WERI-Rb-1 (cell line): ENCODE measurements at places on chromosomes 3 and 15.
A peak's percentile ranks its signal among the peaks of the same experiment; 100 is the strongest.

GRCh38 chr3:71355862-71356261, 227.7 kb downstream of the FOXP1 start:
- no peak for DNase-seq

GRCh38 chr3:103495186-103495585, 1060.4 kb downstream of the ZPLD1 start:
- DNase-seq = no peak

DNA sequence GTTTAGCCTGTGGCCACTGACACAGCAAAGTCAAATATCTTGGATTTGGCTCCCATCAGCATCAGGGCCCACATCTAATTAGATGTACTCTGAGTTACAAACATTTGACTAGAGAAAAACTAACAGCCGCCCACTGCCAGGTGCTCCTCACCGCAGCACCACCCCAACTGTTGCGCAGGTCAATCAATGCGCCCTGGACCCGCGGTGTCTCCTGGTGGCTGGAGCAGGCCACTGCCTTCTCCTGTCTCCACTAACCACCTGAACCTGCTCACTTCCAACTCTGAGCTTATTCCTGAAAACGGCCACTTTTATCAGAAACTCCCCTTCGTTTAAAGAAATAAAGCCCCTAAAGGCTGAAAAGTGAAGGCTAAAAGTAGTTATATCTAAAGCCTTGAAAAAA, 4.3 kb downstream of the RIOX2 start:
- peak; percentile 45 for DNase-seq

DNA sequence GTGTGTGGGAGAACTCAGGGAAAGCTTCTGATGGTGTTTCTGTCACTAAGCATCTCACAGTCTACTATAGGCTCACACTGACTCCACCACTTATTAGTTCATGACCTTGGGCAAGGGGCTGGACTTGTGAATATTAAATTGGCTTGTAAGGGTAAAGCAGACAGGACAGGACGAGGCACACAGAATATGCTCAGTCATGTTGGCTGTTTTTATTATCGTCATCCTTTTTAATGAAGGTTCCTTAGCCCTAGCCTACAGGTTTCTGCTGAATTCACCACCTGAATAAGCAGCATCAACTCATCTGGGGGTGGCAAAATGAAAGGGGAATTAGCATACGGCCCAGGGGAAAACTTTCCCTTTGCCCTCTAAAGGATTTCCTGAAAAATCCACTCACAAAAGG, 39.6 kb upstream of the LIPC start:
- no peak for DNase-seq

GRCh38 chr3:72574144-72574543, 274.1 kb downstream of the SHQ1 start:
- DNase-seq = no peak

GRCh38 chr3:127488141-127488672, 102.3 kb downstream of the TPRA1 start:
- DNase-seq = no peak

GRCh38 chr3:72990701-72991395, 5.8 kb upstream of the PPP4R2 start:
- no peak for DNase-seq

- DNase-seq = no peak
Measured at GRCh38 chr3:108100906-108101660, 10.3 kb upstream of the CD47 start.

DNA sequence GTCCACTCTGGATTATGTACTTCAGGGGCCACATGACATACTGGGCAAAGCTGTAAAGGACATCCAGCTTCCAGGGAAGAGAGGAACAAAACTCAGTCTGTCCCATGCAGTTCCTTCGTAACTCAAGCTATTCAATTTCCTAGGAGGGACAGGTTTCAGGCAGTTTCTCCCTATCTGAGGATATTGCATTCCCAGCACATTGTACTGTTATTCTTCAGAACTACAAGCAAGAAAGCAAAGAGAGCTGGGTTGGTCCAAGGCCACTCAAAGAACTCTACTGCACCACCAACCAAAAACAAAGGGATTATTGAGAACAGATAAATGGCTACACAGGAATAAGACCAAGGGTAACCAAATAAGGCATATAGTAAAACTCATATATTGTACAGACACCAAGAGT, 117.6 kb upstream of the ARL6 start:
- no peak for DNase-seq

DNA sequence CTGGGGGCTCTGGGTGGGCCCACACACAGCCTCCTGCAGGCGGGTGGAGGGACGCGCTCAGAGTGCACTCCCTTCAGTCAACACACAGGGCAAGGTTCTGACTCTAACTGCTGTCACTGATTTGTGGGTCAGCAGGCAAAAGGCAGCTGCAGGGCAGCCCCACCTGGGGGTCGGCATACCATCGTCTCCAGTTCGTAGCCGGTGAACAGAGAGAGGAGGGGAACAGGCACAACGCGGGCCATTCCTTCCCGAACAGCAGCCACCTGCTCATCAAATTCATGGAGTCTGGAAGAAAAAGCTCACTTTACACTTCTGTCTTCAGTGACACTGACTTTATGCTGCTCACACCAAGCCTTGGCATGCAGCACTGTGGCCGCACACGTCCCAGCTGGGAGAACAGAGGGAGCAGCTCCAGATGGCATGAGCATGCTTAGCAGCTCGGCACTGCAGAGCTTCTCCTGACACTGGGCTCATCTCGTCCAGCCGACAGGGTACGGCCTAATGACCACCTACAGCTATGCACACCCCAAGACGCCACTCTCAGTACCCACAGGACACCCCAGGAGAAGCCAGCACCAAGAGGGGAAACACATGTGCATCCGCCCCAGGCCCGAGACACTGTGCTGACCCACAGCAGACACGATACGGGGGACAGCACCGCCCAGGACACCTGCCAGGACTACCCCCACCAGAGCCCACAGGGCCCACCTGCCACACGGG, 14.4 kb upstream of the OCA2 start:
- no peak for DNase-seq

DNA sequence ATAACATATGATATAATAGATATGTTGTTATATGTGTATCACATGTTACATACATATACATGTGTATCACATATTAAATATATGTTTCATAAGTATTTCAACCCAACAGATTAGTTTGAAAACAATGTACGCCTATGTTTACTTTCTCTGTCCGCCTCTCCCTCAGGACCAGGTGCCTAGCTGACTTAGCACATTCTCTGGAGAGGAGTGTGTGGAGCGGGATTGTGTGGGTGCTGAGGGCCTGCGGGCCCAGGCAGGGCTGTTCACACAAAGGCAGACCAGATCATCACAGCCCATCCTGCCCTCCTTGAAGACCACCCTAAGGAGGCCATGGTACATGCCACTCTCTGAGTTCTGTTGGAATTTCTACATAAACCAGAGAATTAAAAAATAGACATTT, 81.0 kb downstream of the PLXNA1 start:
- DNase-seq = no peak

DNA sequence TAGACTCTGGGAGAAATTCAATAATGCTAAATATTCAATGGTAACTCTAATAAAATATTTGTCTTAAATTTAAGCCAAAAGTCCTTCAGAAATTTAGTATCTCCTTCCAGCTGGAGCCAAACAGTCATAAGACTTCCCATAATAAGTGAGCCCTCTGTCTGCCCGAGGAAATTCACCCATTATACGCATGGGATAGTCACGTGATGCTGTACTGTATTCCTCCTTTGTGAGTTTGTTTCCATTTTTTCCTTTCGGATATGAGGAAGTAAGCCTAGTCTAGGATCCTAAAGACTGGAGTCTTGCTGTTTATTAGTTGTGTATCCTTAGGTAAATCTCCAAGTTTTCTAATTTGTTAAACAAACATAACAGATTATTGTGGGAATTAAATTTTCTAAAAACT, 110.4 kb upstream of the PLAAT1 start:
- DNase-seq = no peak

GRCh38 chr3:36653095-36653494, 111.3 kb downstream of the DCLK3 start:
- no peak for DNase-seq

- no peak for DNase-seq
Measured at GRCh38 chr3:2303566-2303965, 204.9 kb downstream of the CNTN4 start.
